ENCODE measurements at places on chromosomes 7 and 10. TPM values are rescaled to one million over a fixed set of nuclear protein-coding genes. Genes with fewer than 3 reads are reported as not detected.

- DNase-seq: no peak
Observed at GRCh38 chr10:8315619-8316021, 261.1 kb downstream of the GATA3 start.

GRCh38 chr10:26384600-26384999, 53.5 kb upstream of the APBB1IP start:
- DNase-seq: no peak

GRCh38 chr10:132654708-132655661, 117.4 kb downstream of the INPP5A start:
- DNase-seq: peak; percentile 43

DNA sequence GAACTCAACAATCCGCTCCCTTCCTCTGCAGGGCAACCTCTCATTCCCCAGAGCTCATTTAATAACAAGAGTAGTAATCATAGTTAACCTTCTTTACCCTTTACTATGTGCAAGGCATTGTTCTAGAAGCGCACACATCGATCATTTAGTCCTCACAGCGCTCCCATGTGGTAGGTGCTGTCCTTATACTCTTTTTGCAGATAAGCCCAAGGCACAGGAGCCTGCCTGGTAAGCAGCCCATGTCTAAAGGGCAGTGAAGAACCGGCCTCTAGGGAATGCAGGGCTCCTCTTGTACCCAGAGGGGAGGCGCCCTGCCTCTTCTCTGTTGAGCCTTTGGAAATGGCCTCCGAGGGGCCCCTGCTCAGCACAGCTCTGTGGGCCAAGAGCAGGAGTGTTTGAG, 14.3 kb downstream of the CHST3 start:
- no peak for DNase-seq

DNA sequence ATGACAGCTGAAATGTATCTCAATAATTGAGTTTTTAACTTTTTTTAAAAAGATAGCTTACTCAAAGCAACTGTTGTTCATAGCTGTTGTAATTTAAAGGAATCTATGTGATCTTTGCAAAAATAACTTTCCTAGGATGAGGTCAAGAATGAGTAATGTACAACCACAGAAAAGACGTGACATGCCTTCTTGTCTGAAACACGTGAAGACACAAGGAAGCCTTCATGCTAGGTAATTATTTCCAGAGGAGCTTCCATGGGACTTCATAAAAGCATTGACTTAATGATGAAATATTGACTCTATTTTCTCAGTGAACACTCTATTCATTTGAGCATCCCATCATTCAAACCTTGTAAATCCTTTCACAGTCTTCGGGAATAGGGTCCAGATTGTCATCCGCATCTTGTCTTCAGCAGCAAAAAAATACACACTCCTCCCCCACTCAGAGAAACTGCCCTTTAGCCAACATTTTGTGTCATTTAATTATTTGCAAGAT, 528.0 kb downstream of the NRG3 start:
- no peak for DNase-seq

- DNase-seq: no peak
Observed at GRCh38 chr10:70954381-70955176, 66.2 kb upstream of the PCBD1 start.

GRCh38 chr7:13945670-13946069, 43.8 kb downstream of the ETV1 start:
- no peak for DNase-seq

DNA sequence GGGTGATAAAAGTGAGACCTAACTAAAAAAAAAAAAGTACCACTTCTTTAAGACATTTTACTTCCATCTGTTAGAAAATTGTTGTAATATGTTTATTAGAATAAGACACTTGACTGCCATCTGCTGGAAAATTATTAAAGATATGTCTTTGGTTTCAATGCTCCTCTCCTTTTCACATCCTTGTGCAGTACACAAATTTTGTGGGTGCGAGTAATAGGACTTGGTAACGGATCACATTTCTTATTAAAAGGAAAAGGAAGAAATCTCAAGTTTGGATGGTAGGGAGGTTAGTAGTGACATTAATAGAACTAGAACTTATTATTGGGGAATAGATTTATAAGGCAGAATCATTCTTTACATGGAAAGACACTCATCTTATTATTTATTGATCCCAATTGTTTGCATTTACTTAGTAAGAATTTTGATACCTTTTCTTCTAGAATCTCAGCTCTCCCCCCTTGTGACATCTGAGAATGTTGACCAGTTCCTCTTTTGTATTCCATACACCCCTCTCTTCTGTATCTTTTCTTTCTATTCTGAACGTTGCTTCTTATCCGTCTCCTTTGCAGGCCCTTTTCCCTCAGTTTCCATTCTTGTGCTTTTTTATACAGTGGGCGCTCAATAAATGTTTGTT, 43.0 kb upstream of the RPA3 start:
- no peak for DNase-seq

DNA sequence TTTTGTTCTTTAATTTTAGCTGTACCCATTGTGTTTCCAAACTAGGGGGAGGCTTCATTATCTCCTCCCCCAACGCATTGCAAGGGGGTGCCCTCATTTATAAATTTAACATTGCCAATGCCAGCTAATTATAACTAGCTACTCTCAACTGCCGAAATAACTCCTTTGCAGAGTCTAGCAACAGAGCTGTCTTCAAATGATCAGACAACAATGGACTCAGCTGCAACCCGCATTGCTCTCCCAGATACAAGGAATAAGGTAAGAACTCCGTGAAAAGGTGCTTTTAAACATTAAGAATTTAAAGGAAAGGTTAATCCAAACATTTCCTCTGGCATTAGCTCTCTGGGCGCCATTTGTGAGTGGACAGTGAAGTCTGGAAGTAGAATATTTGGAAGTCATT, 116.2 kb downstream of the GFRA1 start:
- no peak for DNase-seq

DNA sequence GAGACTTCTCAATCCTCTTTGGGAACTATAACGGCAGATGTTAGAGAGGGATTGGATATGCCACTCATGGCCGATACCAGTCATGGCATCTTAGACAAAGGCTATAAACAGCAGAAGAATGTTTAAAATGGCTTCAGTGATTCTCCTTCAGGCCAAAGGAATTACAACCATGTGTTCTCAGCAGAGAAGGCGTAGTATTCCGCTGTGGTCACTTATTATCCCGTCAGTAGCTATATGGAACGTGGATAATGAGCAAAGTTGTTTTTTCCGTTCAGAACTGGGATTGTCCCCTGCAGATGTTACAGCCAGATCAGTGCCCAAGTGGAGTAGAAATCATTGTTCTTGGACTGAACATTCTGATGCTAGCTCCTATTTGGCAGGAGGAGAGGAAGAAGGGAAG, 43.1 kb downstream of the TEX36 start:
- no peak for DNase-seq

GRCh38 chr10:51972733-51973346, 273.4 kb upstream of the CSTF2T start:
- no peak for DNase-seq

- DNase-seq: no peak
Observed at GRCh38 chr10:58647376-58648112, 134.9 kb downstream of the BICC1 start.

GRCh38 chr10:125024497-125025234, 82.7 kb downstream of the ZRANB1 start:
- no peak for DNase-seq

- no peak for DNase-seq
Observed at GRCh38 chr7:76296743-76297740, 5.4 kb upstream of the HSPB1 start.

DNA sequence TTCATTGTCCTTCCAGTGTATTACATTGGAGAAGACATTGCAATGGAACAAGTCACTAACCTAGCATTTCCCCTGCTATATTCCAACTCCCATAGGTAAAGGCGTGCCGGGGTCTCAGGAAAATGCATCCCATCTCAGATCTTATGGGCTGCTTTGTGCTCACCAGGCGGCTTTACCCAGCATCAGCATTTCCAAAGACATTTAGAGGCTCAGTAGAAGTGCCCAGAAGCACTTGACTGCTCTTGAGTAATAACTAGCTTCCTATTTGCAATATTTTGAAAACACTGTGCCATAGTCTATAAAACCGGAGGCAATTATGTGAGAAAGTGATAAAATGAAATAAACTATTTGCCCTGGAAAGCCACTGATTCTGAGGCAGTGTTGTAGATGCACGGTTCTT, 415.0 kb upstream of the NPVF start:
- no peak for DNase-seq

- no peak for DNase-seq
Observed at GRCh38 chr10:119409906-119410305, 132.6 kb downstream of the RGS10 start.

DNA sequence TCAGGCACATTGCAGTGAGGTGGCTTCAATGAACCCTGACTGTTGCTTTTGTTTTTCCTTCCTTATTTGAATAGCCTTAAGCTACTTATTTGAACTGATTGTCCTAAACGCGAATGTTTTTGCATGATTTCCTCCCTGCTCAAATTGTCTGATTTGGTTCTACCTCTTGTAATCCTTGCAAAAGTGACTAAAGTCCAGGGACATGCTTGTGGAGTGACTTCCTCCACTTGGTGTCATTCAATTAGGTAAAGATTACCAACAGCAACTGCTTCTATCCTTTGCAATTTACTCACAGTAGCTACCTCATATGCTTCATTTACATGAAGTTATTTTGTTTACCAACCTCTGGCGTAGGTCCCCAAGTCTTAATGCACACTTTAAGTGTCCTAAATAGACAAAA, 295.9 kb upstream of the TMEM229A start:
- no peak for DNase-seq

DNA sequence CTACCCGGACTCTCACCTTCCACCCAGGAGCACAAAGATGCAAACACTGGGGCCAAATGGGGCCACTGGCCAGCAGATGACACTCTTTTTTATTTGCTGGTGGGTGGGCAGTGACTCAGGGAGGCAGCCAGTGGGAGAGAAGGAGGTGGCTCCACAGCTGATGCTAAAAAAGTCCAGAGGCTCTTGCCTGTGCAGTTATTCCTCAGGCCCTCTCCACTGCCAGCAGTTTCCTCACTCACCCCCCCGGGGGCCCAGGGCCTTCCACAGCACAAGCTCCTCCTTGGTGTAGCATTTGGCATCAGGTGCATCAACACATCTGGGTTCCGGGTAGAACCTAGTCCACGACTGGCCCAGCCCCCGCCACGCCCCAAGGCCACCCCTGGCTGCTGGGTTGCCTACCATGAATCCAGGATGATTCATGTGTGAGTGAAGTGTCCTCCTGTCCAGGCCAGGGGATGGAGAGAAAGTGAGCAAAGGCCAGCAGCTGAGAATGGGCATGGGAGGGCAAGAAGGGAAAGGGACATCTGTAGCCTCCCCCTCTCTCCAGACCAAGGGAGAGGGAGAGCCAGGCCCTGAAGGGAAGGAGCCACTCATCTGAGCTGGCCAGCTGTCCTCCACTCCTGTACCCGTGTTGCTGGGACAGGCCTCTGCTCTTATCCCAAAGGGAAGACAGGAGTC, 1.7 kb upstream of the KCNH2 start:
- no peak for DNase-seq

- no peak for DNase-seq
Observed at GRCh38 chr7:128351296-128352152, 7.8 kb upstream of the RBM28 start.

- no peak for DNase-seq
Observed at GRCh38 chr10:3748484-3748883, 36.5 kb downstream of the KLF6 start.

GRCh38 chr7:43481902-43482678, 100.8 kb upstream of the STK17A start:
- DNase-seq: no peak

- DNase-seq: no peak
Observed at GRCh38 chr10:133062085-133062484, 25.6 kb upstream of the ADGRA1 start.

GRCh38 chr7:134995239-134996096, 9.2 kb downstream of the AGBL3 start:
- no peak for DNase-seq

DNA sequence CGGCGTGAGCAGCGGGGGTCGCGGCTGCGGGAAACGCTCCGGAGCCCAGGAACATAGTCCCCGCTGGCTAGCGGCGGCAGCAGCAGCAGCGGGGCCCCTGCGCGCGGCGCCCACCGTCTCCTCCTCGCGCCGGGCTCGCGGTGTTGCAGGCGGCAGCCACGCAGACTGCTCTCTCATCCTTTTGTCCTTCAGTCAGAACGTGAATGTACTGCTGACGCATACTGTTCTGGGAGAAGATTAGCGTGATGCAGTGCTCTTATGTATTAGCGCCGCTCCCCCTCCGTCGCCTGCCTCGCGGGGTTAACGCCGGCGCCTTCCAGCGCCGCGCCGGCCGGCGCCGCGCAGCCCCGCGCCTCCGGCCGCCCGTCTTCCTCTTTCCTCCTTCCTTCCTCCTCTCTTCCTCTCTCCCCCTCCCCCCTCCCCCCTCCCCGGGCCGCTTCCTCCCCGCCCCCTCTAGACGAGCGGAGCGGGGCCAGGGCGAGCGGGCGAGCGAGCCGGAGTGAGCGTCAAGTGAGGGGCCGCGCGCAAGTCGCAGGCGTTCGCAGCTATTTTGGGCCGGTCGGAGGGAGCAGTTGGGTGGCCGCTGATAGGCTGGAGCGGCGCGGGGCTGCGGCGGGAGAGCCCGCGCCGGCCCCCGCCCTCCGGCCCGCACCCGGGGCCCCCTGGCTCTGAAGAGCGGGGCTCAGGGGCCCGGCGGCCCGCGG, 816 bp upstream of the LRRC4 start:
- DNase-seq: peak; percentile 16

GRCh38 chr7:918441-919113, 35.9 kb downstream of the ADAP1 start:
- no peak for DNase-seq

- DNase-seq: peak; percentile 43
Observed at GRCh38 chr7:101163279-101164070, 1.9 kb downstream of the VGF start.

DNA sequence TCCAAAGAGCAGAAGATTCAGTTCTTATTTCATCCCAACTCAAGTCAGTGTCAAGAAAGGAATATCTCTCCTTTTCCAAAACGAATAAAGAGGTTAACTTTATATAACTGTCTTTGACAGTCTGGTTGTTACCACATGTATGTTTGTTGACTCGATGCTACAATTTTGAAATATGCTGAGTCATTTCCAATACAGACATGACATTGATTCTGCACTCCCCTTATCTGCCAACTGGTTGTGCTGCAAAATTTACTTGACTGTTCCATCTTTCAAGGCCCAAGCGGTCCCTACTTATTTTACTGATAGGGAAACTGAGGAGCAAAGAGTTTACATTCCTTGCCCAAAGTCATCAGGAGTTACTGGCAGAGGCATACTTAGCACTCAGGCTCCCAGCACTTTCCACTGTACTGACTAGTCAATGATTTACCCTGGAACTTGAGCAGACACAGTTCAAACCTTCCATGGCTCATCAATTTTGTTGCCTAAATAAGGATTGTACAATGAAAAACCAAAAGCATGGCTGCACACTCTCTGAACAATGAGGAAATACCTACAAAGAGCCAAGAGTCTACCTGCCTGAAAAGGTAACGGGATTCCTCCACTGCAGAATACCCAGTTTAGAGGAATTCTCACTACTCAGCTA, 52.8 kb downstream of the ABLIM1 start:
- no peak for DNase-seq

- DNase-seq: no peak
Observed at GRCh38 chr10:80454513-80455460, 677 bp downstream of the TSPAN14 start.

SPDYE11 gene
- not detected for total RNA-seq

FXYD4 gene
- not detected for total RNA-seq

OR6V1 gene
- total RNA-seq: not detected

TMEM273 gene
- 1.1 TPM for total RNA-seq

PTF1A gene
- not detected for total RNA-seq

GIMAP2 gene
- total RNA-seq: 58.4 TPM

COL26A1 gene
- total RNA-seq: not detected

NANOS1 gene
- total RNA-seq: 0.50 TPM

METTL27 gene
- not detected for total RNA-seq

NKX6-2 gene
- total RNA-seq: not detected

TCAF1 gene
- 4.8 TPM for total RNA-seq

SPDYE9 gene
- total RNA-seq: not detected

CPEB3 gene
- total RNA-seq: 0.71 TPM

ERVW-1 gene
- not detected for total RNA-seq

NUTM2E gene
- total RNA-seq: 0.81 TPM
